Natural killer cell treated with Interleukin-12 subunit alpha and Interleukin-12 subunit beta and Interleukin-15 and Interleukin-18, amount 100 ng/mL, for 72 hours (primary cell): ENCODE measurements at places on chromosomes 2 and 18. TPM values are rescaled to one million over a fixed set of nuclear protein-coding genes. Genes with fewer than 3 reads are reported as not detected.
A peak's percentile ranks its signal among the peaks of the same experiment; 100 is the strongest.

DNA sequence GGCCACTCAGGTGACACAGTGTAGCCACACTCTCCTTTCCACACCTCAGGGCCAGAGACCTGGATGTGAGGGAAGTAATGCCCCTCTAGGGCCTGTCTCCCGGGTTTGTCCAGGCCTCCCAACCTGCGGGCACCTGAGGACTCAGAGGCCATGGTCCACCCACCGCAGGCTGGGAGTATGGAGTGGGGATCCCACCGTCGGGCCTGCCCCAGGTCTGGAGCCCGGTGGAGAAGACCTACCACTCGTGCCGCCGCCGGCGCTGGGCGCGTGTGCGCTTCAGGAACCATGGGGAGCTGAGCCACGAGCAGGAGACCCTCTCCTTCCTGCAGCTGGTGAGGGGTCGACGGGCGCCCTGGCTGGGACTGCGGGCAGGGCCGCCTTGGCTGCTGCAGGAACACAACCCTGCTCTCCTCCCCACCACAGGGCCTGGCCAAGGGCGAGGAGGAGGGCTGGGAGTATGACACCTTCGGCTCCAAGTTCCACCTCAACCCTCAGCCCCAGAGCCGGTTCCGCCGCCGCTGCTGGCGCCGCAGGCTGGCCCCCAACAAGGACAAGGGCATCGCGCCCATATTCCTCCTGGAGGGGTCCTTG is 48.6 kb downstream of the FER1L5 start:
- H3K27me3 ChIP-seq = no peaks in the 10 kb centered on the region
- peaks cover 2% of the 10 kb centered on the region for H3K4me1 ChIP-seq
- no peak overlapping the region for H3K4me3 ChIP-seq

DNA sequence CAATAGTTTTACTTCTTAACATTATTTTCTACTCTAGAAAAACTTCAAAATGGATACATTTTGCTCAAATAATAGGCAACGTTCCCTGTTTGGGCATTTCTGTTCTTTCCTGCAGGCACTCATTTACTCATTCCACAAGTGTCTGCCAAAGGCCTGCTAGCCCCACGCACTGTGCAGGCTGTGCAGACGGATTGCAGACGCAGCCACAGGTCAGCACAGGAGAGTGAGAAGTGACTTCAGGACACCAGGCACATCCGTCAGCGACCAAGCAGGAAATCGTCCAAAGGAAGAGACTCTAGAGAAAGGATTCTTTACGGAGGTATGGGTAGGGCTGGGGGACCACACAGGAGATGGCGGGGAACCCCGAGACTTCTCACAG is 103.0 kb upstream of the AGAP1 start:
- H3K4me3 ChIP-seq = peak overlapping the region; percentile 34
- H3K27ac ChIP-seq = no peak overlapping the region
- no peak for DNase-seq
- no peaks in the 10 kb centered on the region for H3K36me3 ChIP-seq
- peaks cover 31% of the 10 kb centered on the region for H3K27me3 ChIP-seq
- H3K4me1 ChIP-seq = peaks cover 12% of the 10 kb centered on the region

GRCh38 chr2:106700616-106701015 is 185.4 kb downstream of the ST6GAL2 start:
- no peak overlapping the region for H3K4me3 ChIP-seq
- no peak for DNase-seq
- H3K27ac ChIP-seq = no peak overlapping the region
- H3K4me1 ChIP-seq = no peaks in the 10 kb centered on the region
- H3K36me3 ChIP-seq = no peaks in the 10 kb centered on the region

DNA sequence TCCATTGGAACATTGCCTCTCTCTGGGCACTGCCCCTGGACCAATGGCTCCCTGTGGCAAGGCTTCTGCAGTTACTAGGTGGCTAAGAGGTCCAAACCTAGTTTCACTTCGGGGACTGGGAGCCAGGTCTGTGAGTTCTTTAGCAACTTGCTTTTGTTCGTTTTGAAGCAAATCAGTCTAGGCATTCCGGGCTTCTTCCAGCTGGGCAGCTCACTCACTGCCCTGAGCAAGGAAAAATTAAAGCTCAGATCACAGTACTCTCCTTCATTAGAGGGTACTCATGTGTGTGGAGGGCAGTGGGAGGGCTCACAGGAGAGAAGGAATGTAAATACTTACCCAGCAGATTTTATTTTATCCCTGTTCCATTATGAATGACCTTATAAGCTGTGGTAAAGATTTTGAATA is 80.3 kb downstream of the SPP2 start:
- DNase-seq = no peak
- no peaks in the 10 kb centered on the region for H3K36me3 ChIP-seq
- peaks cover 33% of the 10 kb centered on the region for H3K4me1 ChIP-seq

- peak overlapping the region; percentile 80 for H3K4me3 ChIP-seq
- H3K36me3 ChIP-seq = peaks cover 22% of the 10 kb centered on the region
- H3K4me1 ChIP-seq = peaks cover 79% of the 10 kb centered on the region
- H3K27ac ChIP-seq = peak overlapping the region; percentile 91
- no peaks in the 10 kb centered on the region for H3K27me3 ChIP-seq
- DNase-seq = no peak
Measured at GRCh38 chr2:134231965-134232340, 21.9 kb upstream of the MGAT5 start.

- DNase-seq = peak; percentile 82
- H3K4me1 ChIP-seq = peaks cover 71% of the 10 kb centered on the region
- H3K27ac ChIP-seq = peak overlapping the region; percentile 98
- peaks cover 27% of the 10 kb centered on the region for H3K36me3 ChIP-seq
Measured at GRCh38 chr2:85852937-85853498, 35.8 kb downstream of the ST3GAL5 start.

GRCh38 chr2:196289000-196289399 is 117.6 kb upstream of the STK17B start:
- no peaks in the 10 kb centered on the region for H3K36me3 ChIP-seq
- peaks cover 46% of the 10 kb centered on the region for H3K4me1 ChIP-seq
- H3K27me3 ChIP-seq = peaks cover 4% of the 10 kb centered on the region
- peak overlapping the region; percentile 66 for H3K4me3 ChIP-seq
- no peak for DNase-seq
- H3K27ac ChIP-seq = peak overlapping the region; percentile 74

GRCh38 chr18:60755134-60755533 is 382.6 kb upstream of the MC4R start:
- no peak overlapping the region for H3K4me3 ChIP-seq
- no peaks in the 10 kb centered on the region for H3K27me3 ChIP-seq
- no peaks in the 10 kb centered on the region for H3K4me1 ChIP-seq

GRCh38 chr18:27143580-27144287 is 41.4 kb downstream of the CHST9 start:
- H3K36me3 ChIP-seq = no peaks in the 10 kb centered on the region
- H3K4me1 ChIP-seq = no peaks in the 10 kb centered on the region
- H3K4me3 ChIP-seq = no peak overlapping the region
- no peak overlapping the region for H3K27ac ChIP-seq
- H3K27me3 ChIP-seq = no peaks in the 10 kb centered on the region

DNA sequence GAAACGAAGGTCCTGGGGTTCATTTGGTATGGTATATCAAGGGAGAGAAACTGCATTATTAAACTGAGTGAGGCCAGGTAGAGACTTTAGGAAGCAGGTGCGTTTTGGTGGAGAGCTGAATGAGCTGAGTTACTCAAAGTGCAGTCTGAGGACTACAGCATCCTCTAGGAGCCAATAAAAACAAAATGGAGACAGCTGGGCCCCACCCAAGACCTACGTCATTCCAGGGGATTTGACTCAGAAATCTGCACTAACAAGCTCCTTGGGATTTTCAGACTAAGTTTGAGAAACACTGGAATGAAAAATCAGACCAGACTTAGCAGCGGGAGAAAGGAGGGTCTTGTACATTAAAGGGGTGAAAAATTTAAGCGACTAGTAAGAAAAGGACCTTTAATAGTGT is 131.5 kb downstream of the UXS1 start:
- H3K36me3 ChIP-seq = no peaks in the 10 kb centered on the region
- H3K4me3 ChIP-seq = no peak overlapping the region
- peaks cover 20% of the 10 kb centered on the region for H3K27me3 ChIP-seq

DNA sequence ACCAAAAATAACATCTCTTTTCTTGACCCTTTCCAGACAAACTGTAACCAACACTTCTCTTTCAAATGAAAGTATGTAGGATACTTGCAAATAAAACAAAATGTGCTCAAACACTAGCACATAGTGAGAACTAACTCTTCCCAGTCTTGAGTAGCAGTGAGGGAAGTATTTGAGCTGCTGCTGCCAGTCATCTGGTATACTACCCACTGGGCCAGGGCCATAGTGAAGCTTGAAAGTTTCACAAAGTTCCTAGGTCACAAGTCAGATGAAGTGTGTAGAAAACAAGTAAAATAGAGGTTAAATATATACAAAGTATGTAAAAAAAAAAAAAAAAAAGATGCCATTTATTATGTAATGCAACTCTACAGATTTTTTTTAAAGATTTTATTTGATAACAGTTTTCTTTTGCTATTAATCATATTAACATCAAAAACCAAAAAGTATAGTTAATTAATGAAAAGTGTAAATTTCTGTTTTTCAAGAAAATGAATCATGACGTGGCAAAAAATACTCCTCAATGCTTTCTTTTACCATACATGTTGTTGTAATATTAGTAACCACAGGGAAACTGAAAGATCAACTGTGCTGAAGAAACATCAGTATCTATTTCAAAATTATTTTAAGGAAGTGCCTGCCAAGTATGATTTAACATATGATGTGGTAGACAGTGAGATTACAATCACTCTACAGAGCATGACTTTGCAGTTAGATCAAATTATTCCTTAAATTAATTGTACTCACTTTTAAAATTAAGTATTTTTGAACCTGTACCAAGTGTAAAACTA is 21.6 kb upstream of the TRIB2 start:
- H3K36me3 ChIP-seq = peaks cover 5% of the 10 kb centered on the region
- no peaks in the 10 kb centered on the region for H3K27me3 ChIP-seq
- H3K27ac ChIP-seq = no peak overlapping the region

DNA sequence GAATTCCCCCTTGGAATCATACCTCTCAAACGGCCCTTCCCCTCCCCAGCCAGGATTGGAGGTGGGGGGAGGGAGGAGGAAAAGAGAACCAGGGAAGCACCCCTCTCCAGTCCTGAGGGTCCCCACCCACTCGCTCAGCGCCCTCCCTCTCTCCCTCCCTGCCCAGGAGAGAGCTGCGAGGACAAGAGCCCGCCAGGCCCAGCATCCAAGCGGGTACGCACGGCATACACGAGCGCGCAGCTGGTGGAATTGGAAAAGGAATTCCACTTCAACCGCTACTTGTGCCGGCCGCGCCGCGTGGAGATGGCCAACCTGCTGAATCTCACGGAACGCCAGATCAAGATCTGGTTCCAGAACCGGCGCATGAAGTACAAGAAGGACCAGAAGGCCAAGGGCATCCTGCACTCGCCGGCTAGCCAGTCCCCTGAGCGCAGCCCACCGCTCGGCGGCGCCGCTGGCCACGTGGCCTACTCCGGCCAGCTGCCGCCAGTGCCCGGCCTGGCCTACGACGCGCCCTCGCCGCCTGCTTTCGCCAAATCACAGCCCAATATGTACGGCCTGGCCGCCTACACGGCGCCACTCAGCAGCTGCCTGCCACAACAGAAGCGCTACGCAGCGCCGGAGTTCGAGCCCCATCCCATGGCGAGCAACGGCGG is 14.4 kb downstream of the HOXD3 start:
- H3K4me1 ChIP-seq = peaks cover 4% of the 10 kb centered on the region
- H3K27me3 ChIP-seq = peaks cover 64% of the 10 kb centered on the region
- H3K27ac ChIP-seq = no peak overlapping the region
- H3K4me3 ChIP-seq = no peak overlapping the region
- H3K36me3 ChIP-seq = no peaks in the 10 kb centered on the region
- no peak for DNase-seq

- H3K4me1 ChIP-seq = no peaks in the 10 kb centered on the region
- H3K4me3 ChIP-seq = no peak overlapping the region
Measured at GRCh38 chr18:69616114-69616513, 215.4 kb downstream of the DOK6 start.

GRCh38 chr18:61643884-61644647 is 248.7 kb downstream of the RNF152 start:
- H3K27ac ChIP-seq = no peak overlapping the region
- no peaks in the 10 kb centered on the region for H3K36me3 ChIP-seq
- no peak overlapping the region for H3K4me3 ChIP-seq
- no peak for DNase-seq

DNA sequence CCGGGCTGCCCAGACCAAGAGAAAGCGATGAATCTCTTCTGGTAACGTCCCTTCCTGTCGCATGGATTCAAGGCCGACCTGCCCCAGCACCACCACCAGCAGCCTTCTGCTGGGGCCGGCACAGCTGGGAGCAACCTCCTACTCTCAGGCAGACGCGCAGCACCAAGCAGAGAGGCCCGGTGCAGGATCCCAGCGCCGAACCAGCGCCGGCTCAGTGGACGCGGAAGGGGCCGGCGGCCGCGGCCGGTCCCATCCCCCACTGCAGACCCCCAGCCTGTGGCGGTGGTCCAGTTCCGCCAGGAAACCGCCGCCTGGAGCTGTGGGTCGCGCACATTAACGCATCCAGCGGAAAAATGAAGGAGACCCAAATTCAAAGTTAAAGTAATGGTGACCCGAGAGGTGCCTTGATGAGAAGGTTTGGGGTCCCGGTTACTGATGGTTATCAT is 525 bp upstream of the MAL start:
- no peak overlapping the region for H3K27ac ChIP-seq
- no peak overlapping the region for H3K4me3 ChIP-seq
- H3K4me1 ChIP-seq = peaks cover 2% of the 10 kb centered on the region

GRCh38 chr18:75140296-75140695 is 68.6 kb downstream of the PTGR3 start:
- no peak overlapping the region for H3K4me3 ChIP-seq
- no peaks in the 10 kb centered on the region for H3K4me1 ChIP-seq
- no peaks in the 10 kb centered on the region for H3K36me3 ChIP-seq
- DNase-seq = no peak

GRCh38 chr2:67446491-67446911 is 49.4 kb downstream of the ETAA1 start:
- H3K4me3 ChIP-seq = no peak overlapping the region
- no peak overlapping the region for H3K27ac ChIP-seq
- peaks cover 13% of the 10 kb centered on the region for H3K27me3 ChIP-seq
- H3K36me3 ChIP-seq = no peaks in the 10 kb centered on the region

DNA sequence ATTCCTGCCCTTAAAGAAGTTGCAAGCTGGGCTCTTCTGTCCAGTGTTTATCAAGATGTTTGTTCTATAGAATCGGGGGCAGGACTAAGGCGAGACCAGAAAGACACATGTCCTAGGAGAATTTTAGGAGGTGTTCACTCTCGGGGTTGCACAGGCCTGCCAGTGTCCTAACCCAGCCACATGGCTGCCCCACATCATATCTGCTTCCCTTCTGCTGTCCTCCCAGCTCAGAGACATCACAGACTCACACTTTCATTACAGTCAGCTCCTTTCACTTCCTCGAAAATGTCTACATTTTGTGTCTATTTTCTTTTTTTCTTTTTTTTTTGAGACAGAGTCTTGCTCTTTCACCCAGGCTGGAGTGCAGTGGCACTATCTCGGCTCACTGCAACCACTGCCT is 10.7 kb upstream of the MRO start:
- no peak for DNase-seq
- H3K27ac ChIP-seq = no peak overlapping the region
- H3K4me1 ChIP-seq = no peaks in the 10 kb centered on the region
- H3K27me3 ChIP-seq = no peaks in the 10 kb centered on the region

- DNase-seq = no peak
- no peak overlapping the region for H3K27ac ChIP-seq
- H3K4me3 ChIP-seq = no peak overlapping the region
- no peaks in the 10 kb centered on the region for H3K36me3 ChIP-seq
Measured at GRCh38 chr2:239444626-239445577, 44.1 kb upstream of the HDAC4 start.

DES gene
- not detected for total RNA-seq

CHRNA1 gene
- total RNA-seq = not detected

ICA1L gene
- 5.2 TPM for total RNA-seq

POTEJ gene
- total RNA-seq = not detected

EFHD1 gene
- not detected for total RNA-seq

HES6 gene
- total RNA-seq = 5.7 TPM

TMEM182 gene
- 3.6 TPM for total RNA-seq

TMEM150A gene
- total RNA-seq = 4.7 TPM
